ENCODE measurements at places on chromosomes 4 and X.

- DNase-seq, result no peak
Observed at GRCh38 chr4:107888237-107888636, 43.1 kb upstream of the CYP2U1 start.

- DNase-seq, result no peak
Observed at GRCh38 chrX:150581093-150581775, 12.8 kb downstream of the MTM1 start.

DNA sequence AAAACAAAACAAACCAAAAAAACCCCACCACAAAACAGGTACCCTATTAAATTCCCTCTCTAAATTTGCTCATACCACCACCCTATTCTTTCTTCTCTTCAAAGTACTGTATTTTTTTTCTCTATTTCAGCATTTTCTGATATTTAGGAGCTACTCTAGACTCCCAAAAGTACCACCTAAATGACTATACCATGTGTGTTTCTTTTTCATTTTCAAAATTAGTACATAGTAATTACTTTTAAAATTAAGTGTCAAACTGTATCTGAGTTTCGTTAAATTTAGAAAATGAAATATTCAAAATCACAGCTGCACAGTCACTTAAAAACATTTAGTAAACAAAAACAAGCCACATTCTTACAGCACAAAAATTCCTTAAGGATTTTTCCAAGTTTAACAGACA is 161.7 kb downstream of the FBXW7 start:
- DNase-seq, result no peak

- no peak for DNase-seq
Observed at GRCh38 chr4:112099701-112100297, 45.5 kb upstream of the FAM241A start.

GRCh38 chr4:74123065-74123728 is 24.2 kb upstream of the CXCL2 start:
- no peak for DNase-seq

DNA sequence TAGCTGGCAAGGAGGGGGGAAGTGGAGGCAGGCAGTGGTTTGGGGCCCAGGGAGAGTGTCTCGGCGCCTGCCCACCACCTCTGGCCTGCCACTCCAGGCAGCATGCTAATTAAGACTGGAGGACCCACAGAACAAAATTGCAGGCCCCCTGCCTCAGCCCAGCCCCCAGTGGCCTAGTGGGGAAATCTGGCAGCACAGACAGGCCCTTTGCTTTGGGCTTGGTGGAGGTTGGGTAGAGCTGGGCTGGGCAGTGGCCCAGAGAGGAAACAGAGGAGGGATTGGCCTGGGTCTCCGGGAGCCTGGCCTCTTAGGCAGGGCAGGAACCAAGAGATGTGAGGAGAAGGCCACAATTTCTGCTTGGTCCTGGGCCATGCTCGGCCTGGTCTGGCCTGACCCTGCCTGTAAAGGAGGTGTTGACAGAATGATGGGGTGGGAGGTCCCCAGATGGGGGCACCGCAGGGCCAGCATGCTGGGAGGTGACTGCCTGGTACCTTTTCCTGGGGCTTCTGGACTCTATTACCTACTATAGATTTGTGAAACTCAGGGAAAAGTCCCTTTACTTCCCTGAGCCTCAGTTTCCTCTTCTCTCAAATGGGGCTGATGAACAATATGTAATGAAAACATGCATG is 92.4 kb upstream of the PJA1 start:
- DNase-seq, result no peak

GRCh38 chr4:65393078-65393477 is 277.2 kb downstream of the EPHA5 start:
- no peak for DNase-seq

GRCh38 chr4:126630230-126630629 is 1002.5 kb upstream of the INTU start:
- DNase-seq, result no peak

- no peak for DNase-seq
Observed at GRCh38 chr4:153509724-153510123, 43.6 kb downstream of the TMEM131L start.

DNA sequence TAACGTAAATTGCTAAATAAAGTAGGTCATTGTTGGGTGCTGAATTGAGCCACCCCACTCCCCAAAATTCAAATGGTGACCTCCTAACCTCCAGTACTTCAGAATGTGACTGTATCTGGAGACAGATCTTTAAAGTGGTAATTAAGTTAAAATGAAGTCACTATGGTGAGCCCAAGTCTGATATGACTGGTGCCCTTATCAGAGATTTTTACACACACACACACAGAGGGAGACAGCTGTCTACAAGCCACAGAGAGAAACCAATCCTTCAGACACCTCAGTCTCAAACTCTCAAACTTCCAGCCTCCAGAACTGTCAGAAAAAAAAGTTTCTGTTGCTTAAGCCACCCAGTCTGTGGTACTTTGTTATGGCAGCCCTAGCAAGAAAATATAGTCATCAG is 879.2 kb upstream of the INTU start:
- DNase-seq, result no peak

All from activated T-cell treated with anti-CD3 and anti-CD28 coated beads, Interleukin-2, amount 50 U/mL, for 24 hours (primary cell).